Progenitor cell of endocrine pancreas (in vitro differentiated cells): ENCODE measurements at places on chromosomes 5 and 9.
A peak's percentile ranks its signal among the peaks of the same experiment; 100 is the strongest.

- no peak for DNase-seq
Measured at GRCh38 chr9:89484475-89485404, 13.2 kb downstream of the SEMA4D start.

GRCh38 chr5:10987925-10988504 is 227.0 kb upstream of the DAP start:
- peak; percentile 84 for DNase-seq

DNA sequence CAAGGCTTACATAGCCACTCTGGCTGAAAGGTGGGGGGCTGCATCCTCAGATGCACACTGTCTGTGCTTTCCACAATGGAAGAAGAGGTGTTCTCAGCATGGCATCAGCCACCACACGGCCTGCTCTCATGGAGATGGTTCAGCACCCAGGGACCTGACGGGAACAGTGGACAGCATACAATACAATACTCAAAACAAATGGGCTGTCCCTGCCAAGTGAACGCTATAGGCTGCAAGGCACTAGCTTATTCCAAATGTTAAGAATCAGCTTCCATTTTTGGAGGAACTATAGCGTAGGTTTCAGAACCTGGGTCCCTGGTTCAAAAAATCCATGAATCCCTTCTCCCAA is 77.2 kb downstream of the ZNF608 start:
- DNase-seq, result no peak

- DNase-seq, result no peak
Measured at GRCh38 chr5:77337246-77337645, 126.8 kb downstream of the PDE8B start.

DNA sequence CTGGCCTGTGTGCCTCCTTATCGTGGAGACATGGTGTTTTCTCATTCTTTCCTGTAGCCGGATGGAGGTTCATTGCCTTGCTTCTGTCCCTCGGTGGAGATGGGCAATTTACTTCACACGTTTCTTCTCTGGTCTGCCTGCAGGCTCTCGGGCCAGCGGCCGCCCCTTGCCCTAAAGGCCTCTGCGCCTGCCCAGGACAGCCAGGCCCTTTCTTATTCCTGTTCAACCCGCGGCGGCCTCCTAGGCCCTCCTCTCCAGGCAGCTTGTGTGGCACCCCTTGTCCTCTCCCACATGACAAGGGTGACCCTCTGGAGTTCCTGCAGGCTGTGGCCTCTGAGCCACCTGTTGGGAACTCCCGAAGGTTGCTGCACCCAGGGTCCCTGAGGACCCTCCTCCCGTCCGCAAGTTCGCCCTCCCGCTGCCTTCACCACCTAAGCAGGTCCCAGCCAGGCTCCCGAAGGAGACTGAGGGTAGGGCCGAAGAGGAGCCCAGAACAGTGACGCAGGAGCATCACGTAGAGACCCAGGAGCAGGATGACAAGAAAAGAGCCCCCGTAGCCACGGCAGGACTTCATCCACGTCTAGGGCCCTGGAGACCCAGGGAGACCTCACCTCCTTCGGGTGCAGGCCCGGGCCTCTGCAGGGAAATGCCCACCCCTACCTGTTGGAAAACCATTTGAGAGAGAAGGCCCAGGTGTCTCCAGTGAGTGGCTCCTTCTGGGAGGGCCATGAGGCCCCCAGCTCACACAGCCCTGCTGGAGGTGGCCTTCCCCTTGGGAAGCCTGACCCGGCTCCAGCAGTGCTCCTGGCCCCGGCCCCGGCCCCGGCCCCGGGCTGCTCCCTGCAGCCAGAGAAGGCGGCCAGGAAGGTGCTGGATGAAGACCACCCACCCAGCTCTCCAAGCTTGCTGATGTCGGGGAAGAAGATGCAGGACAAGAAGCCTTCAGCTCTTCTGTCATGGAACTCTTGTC is 291.4 kb downstream of the TLE4 start:
- DNase-seq, result no peak

- no peak for DNase-seq
Measured at GRCh38 chr9:110129425-110129824, 78.5 kb downstream of the C9orf152 start.

DNA sequence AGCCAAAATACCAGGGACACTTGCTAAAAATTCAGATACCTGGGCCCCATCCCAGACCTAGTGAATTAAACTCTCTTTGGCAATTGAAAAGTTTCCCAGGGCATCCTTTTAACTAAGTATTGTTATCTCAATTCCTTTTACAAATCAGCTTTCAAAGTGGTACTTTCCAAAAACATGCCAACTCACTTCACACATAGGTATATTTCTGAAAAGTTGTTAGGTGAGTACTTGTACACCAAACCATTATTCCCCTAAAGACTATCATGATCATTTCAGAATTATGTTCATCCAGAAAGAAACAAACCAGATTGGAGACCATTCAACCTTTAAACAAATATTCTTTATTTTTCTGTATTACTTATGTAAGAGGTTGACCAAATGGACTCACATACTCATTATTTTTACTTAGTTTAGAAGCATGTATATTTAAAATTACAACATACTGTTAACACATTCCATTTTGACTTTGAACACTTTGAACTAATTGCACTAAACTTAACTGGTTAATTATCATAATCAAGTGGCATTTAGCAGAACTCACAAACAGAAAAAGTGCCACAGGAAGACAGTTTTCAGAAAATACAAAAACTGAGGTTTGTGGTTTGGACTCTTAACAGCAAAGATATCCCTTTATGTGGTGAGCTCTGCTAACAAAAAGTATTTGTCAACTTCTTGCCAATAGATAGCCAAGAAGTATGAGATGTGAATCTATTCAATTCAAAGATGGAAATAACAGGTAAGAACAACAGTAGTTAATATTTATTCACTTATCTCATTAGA is 40.7 kb downstream of the KIAA0825 start:
- DNase-seq, result no peak

DNA sequence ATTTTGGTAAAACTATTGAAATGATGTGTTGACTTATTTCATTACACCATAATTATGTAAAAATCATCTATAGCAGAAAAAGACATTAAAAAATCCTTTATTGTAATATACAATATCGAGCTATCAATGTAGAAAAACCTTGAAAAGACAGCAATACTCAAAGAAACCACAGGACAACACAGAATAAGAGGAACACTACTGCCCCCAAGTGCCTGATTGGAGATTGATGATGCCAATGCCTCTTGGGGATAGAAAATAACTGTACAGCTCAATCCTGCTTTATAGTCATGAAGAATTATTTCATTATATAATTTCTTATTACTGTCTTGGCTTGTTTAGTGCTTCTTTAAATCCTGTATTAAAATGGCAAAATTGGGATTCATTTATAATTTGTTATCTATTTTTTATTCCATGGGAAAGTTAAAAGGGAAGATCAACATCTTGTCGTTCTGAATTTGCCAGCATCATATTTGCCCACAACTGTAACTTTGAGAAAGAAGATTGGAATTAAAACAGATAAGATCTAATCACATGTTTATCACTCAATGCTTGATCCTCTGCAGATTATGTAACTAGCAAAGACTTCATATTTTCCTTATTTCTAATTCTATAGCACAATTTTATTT is 337.5 kb downstream of the CDH9 start:
- peak; percentile 22 for DNase-seq

DNA sequence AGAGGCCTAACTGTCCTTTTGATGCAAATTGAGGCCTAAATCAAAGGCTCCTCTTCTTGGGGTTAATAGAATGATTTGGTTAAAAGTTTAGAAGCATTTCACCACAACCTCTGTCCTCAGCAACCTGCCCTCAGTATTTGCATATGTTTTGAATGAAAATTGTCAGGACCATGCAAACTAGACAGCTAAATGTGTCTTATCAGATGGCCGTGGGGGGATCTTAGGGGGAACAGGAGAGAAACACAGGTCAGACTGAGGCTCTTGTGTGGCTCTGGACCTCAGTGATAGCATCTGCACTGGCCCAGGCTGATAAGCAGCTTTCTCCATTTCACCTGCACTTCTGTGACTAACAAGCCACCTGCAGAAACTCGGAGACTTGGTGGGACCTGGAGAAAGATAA is 49.0 kb downstream of the FOXI1 start:
- DNase-seq, result no peak

DNA sequence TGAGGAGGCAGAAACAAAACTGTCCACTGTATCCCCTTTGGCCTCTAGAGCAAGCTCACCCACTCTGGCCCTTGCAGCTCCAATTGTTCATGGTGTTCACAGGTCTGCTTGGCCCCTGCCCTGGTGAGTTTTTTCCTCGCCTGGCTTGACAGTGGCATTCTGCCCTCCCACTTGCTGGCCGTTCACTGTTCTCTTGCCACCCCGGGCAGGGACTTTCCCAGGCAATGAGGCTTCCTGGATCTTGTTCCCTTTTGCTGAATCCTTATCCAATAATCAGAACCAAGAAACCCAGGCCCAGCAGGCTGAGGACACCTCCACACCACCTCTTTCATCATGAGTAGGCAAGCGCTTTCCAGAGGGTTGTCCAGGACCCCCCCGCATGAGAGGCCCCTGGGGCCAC is 31.2 kb downstream of the ZNF618 start:
- DNase-seq, result no peak

DNA sequence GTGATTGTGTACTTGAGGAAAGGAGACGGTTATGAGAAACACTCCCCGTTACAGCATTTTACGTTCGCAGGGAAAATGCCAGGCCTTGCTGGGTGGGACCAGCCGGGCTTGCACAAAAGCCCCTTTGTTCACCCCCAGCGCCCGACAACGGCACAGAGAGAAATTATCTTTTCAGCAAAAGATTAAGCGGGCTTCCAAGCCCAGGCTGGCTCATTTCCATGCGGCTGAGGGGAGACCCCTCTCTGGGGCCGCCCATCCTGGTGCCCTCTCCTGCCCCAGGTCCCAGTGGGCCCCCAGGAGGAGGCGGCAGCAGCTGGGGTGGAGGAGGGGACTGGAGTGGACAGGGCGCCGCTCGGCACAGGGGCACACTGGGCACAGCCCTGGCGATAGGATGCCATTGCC is 50.8 kb upstream of the NOTCH1 start:
- DNase-seq, result no peak

DNA sequence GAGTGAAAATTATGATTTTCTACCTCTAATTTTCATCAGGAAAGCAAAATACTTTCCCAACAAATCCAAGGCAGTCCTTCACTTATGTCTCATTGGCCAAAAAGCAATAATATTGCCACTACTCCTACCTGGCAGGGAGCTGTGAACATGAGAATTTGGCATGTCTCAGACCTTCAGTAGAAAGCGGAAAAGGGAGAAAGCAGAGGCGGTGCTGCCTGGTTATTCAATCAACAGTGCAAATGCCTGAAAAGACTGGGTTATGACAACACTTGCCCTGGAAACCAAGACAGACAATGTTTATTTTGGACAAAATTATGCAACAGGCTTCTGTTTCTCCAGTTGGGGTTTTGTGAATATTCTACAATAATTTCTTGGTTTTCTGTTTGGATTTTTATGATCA is 194.4 kb downstream of the TAF11L14 start:
- DNase-seq, result no peak

DNA sequence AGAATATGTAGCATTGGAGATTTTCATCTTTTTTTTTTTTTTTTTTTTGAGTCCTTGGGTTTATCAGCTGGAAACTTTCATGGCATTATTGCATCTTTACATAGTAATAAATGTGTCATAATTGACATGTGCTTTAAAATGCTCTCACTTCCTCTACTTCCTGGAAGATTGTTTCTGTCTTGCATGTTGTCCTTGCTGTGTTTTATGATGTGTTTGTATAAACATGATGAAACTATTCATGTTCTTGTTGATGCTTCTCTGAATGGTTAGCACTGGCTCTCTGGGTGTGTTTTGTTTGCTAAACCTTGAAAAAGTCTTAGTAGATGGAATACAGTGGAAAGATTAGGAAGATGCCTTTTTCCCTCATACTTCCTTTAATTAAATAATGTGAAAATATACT is 87.9 kb downstream of the IQGAP2 start:
- DNase-seq, result no peak

- no peak for DNase-seq
Measured at GRCh38 chr5:107418071-107418470, 252.7 kb downstream of the EFNA5 start.

DNA sequence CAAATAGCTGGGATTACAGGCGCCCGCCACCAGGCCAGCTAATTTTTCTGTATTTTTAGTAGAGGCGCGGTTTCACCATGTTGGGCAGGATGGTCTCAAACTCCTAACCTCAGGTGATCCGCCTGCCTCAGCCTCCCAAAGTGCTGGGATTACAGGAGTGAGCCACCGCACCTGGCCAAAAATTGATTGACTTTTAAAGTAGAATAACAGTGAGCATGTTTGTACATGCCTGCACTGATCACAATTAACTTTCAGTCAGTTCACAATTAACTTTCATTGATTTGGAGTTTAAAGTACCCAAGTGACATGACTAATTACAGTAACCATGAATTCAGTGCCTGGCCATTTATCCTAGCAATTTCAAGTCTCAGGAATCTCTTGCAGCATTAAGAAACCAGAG is 61.3 kb downstream of the ANKH start:
- no peak for DNase-seq

DNA sequence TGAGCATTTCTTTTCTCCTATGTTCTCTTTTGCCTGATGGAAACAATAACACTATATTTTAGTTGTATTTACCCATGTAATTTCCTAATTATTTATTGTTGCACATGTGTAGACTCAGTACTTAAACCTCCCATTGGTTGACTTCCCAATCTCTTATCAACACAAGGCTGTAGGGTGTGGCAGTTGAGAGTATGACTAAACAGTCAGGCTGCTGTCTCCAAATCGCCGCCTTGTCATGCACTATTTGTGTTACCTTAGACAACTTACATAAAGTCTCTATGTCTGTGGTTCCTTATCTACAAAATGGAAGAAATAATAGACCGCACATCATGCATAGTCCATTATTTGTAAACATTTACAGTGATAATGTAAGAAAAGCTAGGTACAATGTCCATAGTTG is 68.9 kb upstream of the EFNA5 start:
- no peak for DNase-seq

- no peak for DNase-seq
Measured at GRCh38 chr9:134800791-134801339, 79.7 kb upstream of the FCN2 start.

GRCh38 chr9:88259001-88259400 is 120.7 kb upstream of the SPATA31C2 start:
- DNase-seq, result no peak

- no peak for DNase-seq
Measured at GRCh38 chr5:98414938-98415337, 358.5 kb upstream of the RGMB start.

DNA sequence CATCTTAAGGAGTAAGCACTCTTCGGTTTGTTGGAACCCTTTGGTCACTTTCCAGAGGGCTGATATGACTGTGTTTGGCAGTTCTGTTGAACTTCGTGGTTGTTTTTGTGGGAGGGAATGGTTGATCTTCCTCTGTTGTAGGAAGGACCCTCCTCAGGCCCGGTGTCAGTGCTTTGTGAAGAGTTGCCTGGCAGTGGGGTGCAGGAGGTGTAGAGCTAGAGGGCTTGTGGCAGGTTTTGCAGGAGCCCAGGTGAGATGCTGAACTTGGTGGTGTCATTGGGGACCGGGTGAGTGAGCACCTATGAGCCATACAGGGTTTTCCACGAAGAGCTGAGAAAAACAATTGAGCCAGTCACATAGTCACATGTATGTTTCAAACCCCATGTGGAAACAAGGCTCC is 27.2 kb downstream of the SECISBP2 start:
- no peak for DNase-seq
